Ascending aorta (tissue), 2 donors: ENCODE measurements at places on chromosomes 4 and X.

DNA sequence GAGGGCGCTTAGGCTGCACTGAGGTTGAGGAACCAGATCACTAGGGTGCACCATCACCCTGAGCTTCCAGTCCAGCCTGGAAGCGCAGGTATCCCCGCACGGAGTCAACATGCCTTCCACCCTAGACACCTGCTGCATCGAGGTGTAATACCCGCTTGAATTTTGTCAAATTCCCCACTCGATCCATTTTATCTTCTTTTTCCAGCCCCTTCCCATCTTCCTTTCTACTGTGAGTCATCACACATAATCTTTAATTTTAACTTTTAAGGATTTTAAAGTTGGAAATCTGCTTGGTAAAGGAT, 821 bp downstream of the PLK4 start:
- H3K4me3 ChIP-seq: peak overlapping the region; percentile 79
- H3K27me3 ChIP-seq: no peaks in the 10 kb centered on the region
- H3K4me1 ChIP-seq: peaks cover 4% of the 10 kb centered on the region
- DNase-seq: no peak
- H3K27ac ChIP-seq: no peak overlapping the region

DNA sequence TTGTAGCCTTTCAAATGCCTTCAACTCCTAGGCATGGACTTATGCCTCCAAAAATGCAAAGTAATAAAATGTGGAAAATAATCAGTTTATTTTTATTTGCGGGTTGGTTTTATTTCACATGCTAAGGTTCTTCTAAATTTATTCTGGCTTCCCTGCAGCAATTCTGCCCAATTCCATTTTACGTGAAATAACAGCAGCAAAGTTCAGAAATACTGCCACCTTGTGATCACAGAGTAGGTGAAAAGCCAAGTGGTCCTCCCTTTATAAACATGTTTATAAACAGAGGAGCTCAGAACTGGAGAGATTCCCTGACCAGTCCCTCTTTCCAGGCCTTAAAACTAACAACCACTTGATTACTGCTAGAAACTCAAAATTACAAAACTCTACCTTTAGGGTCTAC, 14.7 kb upstream of the DCHS2 start:
- no peaks in the 10 kb centered on the region for H3K27me3 ChIP-seq
- H3K36me3 ChIP-seq: no peaks in the 10 kb centered on the region
- no peak overlapping the region for H3K27ac ChIP-seq
- no peak for DNase-seq
- no peaks in the 10 kb centered on the region for H3K4me1 ChIP-seq
- no peak overlapping the region for H3K4me3 ChIP-seq

DNA sequence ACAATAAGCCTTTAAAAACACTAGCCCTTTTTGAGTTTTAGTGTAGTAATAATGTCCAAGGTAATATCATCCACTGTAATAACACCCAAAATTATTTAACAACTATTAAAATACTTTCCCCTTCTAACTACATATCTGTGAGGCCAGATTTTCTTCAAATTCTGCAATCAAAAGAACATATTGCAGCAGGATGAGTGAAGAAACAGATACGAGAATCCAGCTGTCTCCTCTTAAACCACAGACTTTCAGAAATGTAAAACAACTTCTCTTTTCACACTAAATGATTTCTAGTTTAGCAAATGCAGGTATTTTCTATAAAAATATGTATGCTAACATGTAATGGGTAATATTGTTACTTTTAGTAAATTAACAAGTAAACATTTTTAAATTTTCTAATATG, 148.9 kb downstream of the PRDM5 start:
- H3K36me3 ChIP-seq: no peaks in the 10 kb centered on the region
- H3K4me3 ChIP-seq: no peak overlapping the region
- no peaks in the 10 kb centered on the region for H3K4me1 ChIP-seq
- no peak for DNase-seq
- no peak overlapping the region for H3K27ac ChIP-seq

- no peaks in the 10 kb centered on the region for H3K27me3 ChIP-seq
- no peaks in the 10 kb centered on the region for H3K4me1 ChIP-seq
Observed at GRCh38 chr4:124105212-124105611, 607.3 kb downstream of the ANKRD50 start.

DNA sequence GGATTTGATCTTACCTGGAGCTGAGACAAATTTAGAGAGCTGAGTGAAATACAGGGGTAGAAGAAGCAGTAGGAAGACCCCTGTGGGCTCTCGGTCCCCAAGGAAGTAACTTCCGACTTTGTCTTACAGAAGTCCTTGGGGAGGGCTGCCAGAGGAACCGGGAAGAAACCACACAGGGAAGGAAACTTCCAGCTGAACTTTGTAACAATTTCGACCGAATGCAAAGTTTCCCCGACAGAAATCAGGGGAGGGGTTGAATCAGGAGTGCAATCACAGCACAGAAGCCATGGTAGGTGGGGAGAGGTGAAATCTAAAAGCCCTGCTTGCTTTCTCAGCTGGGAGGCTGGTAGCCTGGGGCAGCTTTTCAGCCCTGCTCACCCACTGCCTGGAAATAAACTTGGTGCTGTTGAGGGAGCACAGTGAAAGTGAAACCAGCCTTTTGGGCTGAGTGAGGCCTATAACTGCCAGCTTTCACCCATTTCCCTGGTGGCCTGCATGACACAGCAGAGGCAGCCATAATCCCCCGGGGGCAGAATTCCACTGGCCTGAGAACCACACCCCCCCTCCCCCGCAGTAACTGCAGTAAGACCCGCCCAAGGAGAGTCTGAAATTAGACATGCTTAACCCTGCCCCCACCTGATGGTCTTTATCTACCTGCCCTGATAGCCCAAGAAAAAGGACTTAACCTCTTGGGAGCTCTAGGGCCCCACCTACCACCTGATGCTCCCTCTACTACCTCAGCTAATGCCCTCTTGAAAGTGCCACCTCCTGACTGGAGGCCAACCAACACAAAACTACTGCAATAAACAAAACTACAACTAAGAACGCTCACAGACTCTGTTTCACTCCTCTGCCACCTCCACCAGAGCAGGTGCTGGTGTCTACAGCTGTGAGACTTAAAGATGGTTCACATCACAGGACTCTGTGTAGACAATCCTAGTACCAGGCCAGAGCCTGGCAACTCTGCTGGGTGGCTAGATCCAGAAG, 248.2 kb downstream of the PARM1 start:
- no peaks in the 10 kb centered on the region for H3K4me1 ChIP-seq
- H3K36me3 ChIP-seq: no peaks in the 10 kb centered on the region
- DNase-seq: no peak
- H3K27me3 ChIP-seq: no peaks in the 10 kb centered on the region
- H3K4me3 ChIP-seq: no peak overlapping the region

DNA sequence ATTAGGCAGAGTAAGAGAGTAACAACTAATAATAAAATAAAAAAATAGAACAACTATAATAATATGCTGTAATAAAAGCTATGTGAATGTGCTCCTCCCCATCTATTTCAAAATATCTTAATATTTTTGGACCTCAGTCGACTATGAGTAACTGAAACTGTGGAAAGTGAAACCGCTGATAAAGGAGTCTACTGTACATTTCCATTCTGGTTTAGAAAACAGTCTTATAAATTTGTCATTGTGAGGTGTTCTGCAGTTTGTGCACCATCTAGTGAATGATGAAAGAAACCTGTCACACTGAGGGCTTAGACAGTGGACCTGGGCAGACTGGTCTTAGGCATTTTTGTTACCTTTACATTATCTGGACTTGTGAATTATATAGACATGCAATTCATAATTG, 42.0 kb downstream of the TMEM150C start:
- H3K27me3 ChIP-seq: no peaks in the 10 kb centered on the region
- no peak for DNase-seq
- H3K4me3 ChIP-seq: no peak overlapping the region
- no peaks in the 10 kb centered on the region for H3K36me3 ChIP-seq

DNA sequence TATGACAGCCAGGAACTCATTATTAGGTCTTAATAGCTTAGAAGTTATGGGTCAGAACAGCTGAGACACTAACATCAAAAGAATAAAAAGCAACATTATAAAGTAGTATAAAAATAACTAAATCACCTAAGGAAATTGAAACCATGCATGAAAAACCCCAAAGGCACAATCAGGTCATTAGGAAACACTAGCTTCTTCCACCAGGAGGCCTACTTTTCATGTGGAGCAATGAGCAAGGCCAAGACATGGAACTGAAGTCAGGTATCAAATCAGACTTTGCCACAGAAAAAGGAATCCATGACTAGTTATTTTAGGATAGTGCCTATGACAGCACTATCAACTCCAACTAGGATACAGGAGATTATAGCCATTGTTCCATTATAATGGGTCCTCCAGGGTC, 7.9 kb downstream of the HUWE1 start:
- no peaks in the 10 kb centered on the region for H3K4me1 ChIP-seq
- H3K4me3 ChIP-seq: no peak overlapping the region
- H3K27ac ChIP-seq: no peak overlapping the region
- H3K27me3 ChIP-seq: no peaks in the 10 kb centered on the region
- DNase-seq: no peak

- DNase-seq: no peak
- no peaks in the 10 kb centered on the region for H3K27me3 ChIP-seq
- H3K4me3 ChIP-seq: no peak overlapping the region
- H3K27ac ChIP-seq: no peak overlapping the region
- no peaks in the 10 kb centered on the region for H3K36me3 ChIP-seq
Observed at GRCh38 chr4:79074040-79074439, 134.8 kb upstream of the PAQR3 start.

GRCh38 chr4:130368668-130369067, 1272.7 kb downstream of the C4orf33 start:
- H3K27ac ChIP-seq: no peak overlapping the region
- H3K4me1 ChIP-seq: no peaks in the 10 kb centered on the region
- H3K27me3 ChIP-seq: no peaks in the 10 kb centered on the region
- H3K36me3 ChIP-seq: no peaks in the 10 kb centered on the region
- no peak for DNase-seq

DNA sequence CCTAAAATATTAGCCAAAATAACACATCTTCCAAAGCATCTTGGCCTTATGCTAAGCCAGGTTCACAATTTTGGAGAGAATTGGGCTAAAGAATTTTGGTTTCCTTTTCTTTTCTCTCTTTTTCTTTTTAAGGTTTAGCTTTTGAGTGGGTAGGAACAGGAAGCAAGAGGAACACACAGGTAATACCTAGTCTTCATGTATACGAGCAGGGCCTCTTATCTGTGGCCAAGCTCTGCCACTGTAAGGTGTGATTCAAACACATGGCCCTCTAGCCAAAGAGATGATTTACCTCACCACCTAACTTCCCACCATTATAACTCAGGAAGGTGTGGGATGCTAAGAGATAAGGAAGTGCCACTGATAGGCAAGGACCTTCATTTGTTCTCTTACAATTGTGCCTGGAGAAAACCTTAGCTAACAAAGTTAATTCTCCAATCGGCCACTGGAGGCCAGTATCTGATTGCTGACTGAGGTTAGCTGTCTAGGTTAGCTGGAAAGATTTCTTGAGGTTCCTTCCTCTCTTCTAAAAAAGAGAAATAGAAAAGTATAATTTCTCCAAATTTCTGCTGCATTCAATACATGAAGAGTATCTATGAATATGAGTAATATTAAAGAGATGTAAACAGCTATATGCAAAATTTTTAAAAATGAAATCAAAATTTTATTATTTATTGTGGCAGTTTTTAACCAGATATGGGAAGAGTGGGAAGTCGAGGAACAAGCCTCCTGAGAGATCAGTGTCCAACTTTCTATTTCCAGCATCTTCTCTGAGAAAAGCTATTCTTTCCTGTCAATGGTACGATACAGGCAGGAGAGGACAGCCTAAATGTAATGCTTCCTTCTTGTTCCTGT, 30.1 kb upstream of the BBS7 start:
- H3K27ac ChIP-seq: no peak overlapping the region
- H3K36me3 ChIP-seq: no peaks in the 10 kb centered on the region
- no peaks in the 10 kb centered on the region for H3K4me1 ChIP-seq
- no peak for DNase-seq
- no peak overlapping the region for H3K4me3 ChIP-seq

- no peak for DNase-seq
- H3K4me3 ChIP-seq: no peak overlapping the region
- H3K36me3 ChIP-seq: no peaks in the 10 kb centered on the region
- H3K4me1 ChIP-seq: no peaks in the 10 kb centered on the region
- no peak overlapping the region for H3K27ac ChIP-seq
- no peaks in the 10 kb centered on the region for H3K27me3 ChIP-seq
Observed at GRCh38 chrX:119753639-119754257, 4.6 kb upstream of the SOWAHD start.

GRCh38 chr4:634599-634985, 9.2 kb downstream of the PDE6B start:
- H3K27me3 ChIP-seq: no peaks in the 10 kb centered on the region
- H3K4me3 ChIP-seq: no peak overlapping the region
- H3K4me1 ChIP-seq: no peaks in the 10 kb centered on the region
- H3K36me3 ChIP-seq: no peaks in the 10 kb centered on the region
- DNase-seq: no peak
